ENCODE measurements at places on chromosomes 1 and 21.

GRCh38 chr1:150981177-150981804 lies 801 bp upstream of the ANXA9 start:
- no peak for DNase-seq

DNA sequence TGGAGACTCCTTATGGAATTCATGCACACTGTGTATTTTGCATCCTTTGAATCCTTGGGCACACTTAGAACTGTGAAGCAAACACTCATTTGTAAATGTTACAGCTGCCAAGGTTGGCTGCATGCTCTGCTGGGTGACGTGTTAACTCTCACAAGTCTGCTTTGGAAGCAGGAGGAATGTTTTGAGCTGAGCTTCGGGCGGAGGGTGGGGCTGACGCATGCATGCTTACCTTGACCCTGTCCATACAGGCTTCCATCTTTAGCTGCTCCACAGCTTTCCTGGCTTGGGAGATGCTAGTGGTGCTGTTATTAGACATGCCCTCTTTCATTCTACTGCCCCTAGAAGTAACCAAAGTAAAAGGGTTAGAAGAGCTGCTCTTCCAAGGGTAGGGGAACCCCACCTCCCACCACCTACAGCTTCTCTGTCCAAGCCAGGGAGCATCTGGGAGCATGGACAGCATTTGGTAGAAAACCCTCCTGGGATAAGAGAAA lies 66.0 kb downstream of the GNG4 start:
- no peak for DNase-seq

DNA sequence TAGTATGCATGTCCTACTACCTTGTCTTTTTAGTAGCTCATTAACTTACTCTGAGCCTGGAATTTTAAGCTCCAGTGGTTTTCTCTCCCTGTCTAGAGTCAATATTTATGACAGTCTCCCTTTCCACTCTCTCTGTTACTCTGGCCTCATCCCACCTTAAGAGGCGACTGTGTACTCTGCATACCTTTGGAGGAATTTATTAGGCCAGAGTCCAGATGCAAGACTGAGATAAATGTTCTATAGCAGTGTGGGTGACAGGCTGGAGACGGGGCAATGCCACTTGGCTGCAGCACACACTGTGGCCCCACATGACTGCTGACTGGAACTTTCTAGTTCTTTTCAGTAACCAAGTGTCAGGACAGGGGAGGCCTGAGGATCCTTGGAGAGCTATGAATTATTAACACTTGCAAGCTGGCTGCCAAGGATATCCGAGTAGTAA lies 4.1 kb upstream of the PDZK1 start:
- DNase-seq = peak; percentile 23

DNA sequence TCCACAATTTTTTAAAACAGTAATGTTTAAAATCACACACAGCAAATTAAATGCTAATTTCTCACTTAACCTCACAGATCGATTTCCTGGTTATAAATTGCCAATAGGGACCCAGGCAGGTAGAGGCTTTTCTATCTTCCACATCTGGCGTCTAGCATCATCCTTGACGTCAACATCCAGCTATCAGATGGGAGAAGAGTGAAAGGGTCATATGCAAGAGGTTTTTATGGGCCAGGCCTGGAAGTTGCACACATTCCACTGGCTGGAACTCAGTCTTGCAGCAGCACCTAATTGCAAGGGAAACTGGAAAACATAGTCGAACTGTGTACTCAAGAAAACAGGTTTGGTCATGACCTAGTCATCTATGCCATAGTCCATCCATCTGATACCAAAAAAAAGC lies 6.0 kb upstream of the EEIG2 start:
- no peak for DNase-seq

DNA sequence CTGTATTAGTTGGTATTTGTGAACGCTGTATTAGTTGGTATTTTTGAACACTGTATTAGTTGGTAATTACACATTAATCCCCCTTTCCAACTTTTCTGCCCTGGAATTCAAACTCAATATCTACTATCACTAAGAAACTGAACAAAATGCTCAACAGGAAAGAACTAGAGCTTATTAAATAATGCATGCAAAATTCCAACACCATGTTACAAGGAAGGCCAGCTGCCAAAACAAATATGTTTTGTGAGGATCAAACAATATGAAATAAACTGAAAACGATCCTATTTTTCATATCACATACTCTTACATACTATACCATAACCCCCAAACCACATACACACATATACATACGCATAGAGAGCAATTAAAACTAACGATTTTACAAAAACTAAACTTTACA lies 104.9 kb downstream of the CDC42BPA start:
- DNase-seq = no peak

GRCh38 chr1:11682287-11682771 lies 1.4 kb upstream of the MAD2L2 start:
- DNase-seq = no peak

DNA sequence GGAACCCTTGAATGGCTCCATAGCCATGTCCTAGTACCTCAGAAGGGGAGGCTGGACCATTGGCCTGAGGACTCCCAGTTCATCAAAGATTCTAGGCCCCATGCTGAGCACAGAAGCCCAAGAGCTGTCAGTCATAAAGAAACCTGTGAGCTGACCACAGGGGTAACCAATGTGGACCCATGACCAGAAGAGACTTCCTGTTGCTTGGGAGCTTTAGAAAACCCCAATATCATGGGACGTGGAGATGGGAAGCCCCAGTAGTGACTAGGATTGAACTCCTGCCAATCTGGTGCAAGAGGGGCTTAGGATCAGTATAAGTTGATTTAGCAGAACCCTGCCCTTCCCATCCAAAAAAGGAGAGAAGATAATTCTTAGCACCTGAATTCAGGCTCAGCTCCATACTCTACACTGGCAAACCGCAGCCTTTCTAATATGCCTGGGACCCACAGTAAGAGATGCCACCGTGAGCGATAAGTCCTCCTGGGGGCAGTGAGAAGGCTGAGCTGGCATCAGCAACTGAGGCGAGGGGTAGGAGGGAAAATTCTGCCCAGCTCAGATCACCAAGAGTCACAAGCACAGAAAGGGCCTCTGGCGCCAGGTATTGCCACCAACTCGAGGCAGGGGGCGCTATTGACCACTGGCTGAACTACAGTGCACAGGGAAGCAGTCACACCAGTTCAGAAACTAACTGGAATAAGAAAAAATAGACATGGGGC lies 108.9 kb downstream of the CAPN8 start:
- DNase-seq = peak; percentile 84

- DNase-seq = no peak
These were observed 18.4 kb upstream of the TNFRSF1B start for GRCh38 chr1:12148160-12148957.

- DNase-seq = no peak
These were observed 39.2 kb upstream of the RGS21 start for GRCh38 chr1:192277635-192278034.

- peak; percentile 43 for DNase-seq
These were observed 3.1 kb downstream of the FTCD start for GRCh38 chr21:46151989-46152926.

DNA sequence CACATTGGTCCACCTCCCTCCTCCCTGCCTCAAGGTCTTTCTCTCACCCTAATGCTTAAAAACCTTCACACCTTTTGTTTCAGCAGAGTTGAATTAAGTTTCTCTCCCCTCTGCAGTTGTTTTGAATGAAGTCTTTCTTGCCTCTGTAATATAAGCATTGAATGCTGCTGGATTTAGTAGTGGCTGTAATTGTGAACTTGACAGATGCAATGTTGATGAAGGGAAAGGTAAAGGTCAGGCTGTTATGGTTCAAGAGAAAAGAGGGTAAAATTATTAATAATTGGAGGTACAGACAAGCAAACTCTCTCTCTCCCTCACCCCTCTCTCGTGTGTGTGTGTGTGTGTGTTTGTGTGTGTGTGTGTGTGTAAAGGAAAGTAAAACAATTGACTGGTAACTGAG lies 509.8 kb downstream of the AMY1C start:
- DNase-seq = no peak

DNA sequence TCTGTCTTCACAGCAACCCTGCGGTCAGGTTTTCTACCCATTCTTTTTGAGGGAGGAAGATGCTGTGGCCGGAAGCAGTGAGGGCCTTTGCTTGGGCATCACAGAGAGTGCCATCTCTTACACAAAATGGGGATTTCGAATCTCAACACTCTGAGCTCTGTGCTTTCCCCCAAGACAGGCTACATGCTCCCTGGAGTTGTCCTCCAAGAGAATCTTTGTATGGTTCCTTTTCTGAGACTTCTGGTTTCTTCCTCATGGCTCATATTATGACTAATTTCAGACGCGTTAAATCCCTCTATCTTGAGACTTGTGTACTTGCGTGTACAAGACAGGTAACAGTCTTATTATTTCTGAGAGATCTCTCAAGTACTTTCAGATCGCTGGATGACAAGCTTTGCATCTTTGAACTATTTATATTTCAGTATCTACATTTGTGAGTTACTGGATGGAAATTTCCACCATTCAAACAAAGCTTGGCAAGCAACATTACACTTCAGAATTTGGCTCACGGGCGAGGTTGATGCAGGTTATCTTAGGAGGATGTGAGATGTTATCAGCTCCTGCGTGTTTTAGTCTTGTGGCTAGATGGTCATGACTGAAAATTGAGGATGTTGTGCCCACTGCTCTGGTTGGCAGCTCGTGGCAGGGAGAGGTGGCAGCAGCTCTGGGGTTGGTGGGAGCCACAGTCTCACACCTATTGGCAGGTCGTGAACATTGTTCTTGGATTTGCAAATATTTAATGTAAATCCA lies 19.4 kb downstream of the ABCG1 start:
- no peak for DNase-seq

DNA sequence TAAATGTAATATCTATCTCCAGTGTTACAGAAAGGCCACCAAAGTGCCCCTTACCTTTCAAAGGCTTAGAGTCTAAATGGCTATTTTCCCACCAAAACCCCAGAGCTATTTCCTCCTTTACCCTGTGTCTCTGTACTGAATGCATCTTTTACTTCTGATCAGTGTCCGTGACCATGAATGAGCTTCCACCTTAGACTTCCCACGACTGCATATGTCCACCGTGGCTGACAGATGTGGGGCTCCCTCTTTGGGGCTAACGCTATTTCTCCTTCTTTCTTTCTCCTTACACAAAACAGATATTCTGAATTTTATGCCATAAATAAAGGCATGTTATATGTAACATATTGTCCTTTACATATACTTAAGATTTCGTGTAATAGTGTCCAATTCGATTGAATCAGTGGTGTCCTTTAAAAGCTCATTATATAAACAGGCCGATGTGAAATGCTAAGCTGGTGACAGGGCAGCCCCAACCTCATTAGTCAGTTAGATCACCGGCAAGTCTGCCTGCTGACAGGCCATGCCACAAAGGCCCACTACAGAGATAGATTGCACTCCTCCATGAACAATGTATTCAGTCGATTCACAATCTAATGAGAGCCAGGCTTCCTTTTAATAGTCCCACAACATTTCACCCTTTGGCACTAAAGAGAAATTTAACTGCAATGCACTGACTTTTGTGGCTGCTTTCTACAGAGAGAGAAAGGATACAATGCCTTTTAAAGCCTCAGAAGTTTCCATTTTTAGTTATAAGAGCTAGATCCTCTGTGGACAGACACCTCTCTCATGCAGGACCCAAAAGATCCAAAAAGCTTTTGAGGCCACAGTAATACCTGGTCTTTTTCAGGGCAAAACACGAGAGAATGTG lies 297.9 kb downstream of the PCP4 start:
- DNase-seq = no peak

DNA sequence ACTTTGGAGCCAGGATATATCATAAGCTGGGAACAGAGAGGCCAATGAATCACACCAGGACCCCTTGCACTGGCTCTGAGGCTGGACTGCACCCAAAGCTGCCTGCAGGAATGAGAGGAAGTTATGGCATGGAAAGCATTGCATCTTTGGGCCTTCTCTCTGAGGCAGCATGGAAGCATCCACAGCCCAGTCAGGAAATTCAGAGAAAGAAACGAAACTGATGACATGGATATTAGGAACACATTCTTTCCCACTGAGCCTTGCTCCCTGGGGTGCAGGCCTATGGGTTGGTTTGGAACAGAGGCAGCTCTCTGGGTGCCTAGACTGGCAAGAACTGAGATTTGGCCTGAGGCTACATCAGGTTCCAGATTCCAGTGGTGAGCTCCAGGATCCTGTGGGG lies 98.6 kb downstream of the NGF start:
- DNase-seq = no peak

DNA sequence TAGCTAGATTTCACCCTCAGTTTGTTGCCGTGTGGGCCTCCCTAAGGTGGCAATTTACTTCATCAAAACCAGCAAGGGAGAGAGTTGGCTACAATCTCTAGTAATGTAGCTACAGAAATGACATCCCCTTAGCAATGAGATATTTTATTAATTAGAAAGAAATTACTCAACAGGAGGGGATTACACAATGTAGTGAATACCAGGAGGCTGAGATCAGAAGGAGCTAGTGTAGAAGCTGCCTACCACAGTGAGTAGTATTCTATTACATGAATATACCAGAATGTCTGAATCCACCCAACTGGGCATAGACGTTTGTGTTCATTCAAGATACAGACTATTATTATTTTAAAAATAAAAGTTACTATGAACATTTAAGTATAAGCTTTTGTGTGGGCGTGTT lies 868.2 kb upstream of the CXADR start:
- DNase-seq = no peak

GRCh38 chr1:245894843-245895242 lies 612.2 kb downstream of the SMYD3 start:
- no peak for DNase-seq

DNA sequence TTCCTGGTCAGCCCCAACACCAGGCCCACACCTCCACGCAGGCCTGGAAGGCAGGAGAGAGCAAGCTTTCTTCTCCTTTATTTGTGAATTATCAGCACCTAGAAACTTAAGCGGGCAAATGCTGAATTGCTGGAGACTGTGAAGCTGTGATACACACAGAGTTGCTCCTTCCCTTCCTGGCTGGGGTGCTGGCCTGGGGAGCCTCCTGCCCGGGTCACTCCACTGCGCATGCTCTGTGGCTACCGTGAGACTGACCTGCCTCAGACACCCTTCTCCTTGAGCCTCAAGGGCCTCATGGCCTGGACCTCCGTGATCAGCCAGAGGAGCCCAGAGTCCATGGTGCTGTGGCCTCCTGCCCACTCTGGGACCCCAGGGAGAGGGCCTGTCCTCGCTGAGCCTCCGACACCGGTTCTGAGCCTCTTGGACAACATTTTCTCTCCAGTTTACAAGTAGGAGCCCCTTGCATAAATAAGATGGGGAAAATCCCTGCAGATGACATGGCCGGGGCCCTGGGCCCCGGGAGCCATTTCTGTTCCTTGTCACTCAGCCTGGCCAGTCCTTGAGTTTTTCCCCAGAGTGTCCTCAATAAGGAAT lies 18.0 kb downstream of the AGPAT3 start:
- DNase-seq = no peak
